ENCODE measurements at places on chromosomes 7 and 10. TPM values are rescaled to one million over a fixed set of nuclear protein-coding genes. Genes with fewer than 3 reads are reported as not detected.
A peak's percentile ranks its signal among the peaks of the same experiment; 100 is the strongest.

HPS6 gene
- 11.0 TPM for total RNA-seq

- no peak for DNase-seq
Measured at GRCh38 chr10:7794251-7795026, 6.5 kb downstream of the ATP5F1C start.

DNA sequence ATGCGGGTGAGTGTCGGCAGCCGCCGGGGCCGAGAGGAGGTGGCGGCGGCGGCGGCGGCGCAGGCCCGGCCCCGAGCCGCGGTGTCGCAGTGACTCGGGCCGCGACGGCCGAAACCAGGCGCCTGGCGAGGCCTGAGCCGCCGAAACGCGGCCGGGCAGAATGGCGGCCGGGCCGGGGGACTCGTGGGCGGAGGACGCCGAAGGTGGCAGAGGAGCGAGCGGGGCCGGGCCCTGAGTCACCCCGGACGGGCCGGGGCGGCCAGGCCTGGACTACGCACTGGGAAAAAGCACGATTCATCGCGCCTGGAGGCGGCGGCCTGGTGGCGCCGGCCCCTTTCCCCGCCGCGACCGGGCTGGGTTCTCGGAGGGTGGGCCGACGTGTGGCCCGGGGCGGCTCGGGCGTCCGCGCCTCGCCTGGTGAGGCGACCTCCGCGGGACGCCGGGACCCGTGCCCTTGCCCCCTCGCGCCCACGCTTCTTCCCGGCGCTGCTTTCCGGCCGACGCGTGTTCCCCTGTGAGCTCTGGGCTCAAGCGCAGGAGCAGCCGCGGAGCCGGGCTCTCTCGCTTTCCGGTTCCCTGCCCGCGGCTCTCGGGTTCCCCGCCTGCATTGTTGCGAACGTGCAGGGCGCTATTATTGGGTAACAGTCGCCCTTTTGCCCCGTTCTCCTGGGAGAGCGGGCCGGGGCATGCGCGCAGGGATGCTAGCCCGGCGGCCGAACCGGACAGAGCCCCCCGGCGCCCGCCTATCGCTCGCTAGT lies 500 bp downstream of the CUL1 start:
- DNase-seq: peak; percentile 86

GNAT3 gene
- not detected for total RNA-seq

GRCh38 chr7:94414481-94414880 lies 19.8 kb downstream of the COL1A2 start:
- DNase-seq: no peak

PCGF6 gene
- 6.2 TPM for total RNA-seq

GRCh38 chr7:115549910-115550309 lies 480.7 kb downstream of the TFEC start:
- DNase-seq: no peak

TMEM236 gene
- 0.51 TPM for total RNA-seq

DNA sequence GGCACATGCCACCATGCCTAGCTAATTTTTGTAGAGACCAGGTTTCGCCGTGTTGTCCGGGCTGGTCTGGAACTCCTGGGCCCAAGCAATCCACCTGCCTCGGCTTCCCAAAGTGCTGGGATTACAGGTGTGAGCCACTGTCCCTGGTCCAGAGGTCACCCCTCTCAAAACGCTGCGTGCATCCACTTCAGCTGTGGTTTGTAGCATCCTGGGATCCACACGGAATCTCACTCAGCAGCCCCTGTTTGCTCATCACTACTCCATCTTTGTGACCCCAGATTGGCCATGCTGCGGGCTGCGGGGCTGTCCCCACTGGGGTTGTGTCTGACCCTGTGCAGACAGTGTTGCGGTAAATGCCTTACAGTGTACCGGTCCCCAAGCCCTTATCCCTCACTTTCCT lies 3.5 kb downstream of the INPP5A start:
- DNase-seq: no peak

GRCh38 chr10:106224676-106225075 lies 939.8 kb downstream of the SORCS1 start:
- DNase-seq: no peak

DNA sequence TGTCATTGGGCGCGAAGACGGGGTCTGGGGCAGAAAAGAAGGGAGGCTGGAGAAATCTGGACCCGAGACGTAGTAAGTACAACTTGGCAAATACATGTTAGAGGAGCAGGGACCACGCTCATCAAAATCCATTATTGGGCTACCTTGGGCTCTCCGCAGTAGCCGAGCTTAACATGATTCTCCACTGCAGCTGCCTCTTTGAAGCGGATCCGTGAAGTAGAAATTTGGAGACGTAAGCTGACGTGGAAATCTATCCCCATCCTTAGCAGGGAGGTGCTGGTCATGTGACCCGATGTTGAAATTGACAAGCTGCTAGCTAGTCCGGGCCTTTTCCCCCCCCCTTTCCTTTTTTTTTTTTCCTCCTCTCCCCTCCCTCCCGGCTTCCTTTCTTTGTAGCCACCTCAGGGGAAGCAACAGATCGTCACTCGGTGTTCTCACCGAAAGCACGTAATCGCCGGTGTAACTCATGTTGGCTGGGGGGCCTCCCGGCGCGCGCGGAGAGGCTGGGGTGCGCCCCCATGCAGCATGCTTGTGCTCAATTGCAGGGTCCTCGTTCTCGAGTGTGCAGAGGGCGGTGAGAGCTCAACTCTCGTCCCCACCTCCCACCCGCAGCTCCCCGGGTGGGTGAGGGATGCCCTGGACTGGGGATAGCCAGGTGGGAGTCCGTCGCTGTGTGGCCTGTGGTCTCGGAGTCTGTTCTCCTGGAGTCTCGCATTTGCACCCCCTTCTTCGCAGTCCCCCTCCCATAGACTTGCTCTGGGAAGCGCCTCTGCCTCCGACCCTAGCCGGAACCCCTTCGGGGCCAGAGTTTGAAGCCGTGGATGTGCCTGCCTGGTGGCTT lies at the start of gene HOXA11:
Gene HOXA11 (minus strand): TSS at position 220 of the 841 bp plus-strand sequence. CDS start 88 bp downstream, at position 132.
- no peak for DNase-seq

DNA sequence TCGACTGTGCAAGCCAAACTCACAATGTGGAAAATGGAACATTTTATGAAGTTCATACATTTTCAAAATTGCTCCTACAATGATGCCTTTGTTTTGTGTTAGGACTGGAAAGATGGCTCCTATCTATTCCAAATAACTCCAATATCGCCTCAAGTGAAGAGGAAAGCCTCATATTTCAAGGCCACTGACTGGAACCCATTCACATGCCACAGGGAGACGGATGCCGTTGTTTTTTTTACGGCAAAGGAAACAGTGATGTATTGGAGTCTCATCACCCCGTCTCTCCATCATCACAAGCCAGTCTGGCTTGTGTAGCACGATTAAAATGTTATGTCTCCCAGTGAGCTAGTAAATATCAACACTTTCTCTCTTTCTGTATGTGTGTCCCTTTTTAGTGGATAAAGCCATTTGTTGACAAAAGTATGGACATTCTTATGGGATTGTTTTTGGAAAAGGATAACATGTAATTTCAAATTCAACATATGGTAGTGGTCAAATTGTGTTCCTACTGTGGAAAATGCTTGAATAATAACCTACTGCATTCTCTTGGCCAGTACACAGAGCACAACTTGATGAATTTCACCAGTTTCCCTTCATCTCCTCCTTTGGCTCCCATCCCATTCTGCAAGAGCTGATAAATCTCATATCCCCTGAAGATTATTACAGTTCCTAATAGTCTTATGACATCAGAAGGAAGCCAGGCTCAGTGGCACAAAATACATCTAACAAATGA lies 109.5 kb upstream of the PITRM1 start:
- no peak for DNase-seq

- DNase-seq: no peak
Measured at GRCh38 chr7:12623885-12624498, 53.5 kb downstream of the SCIN start.

GRCh38 chr10:52313933-52314821 lies at the start of gene DKK1:
Gene DKK1, plus strand, starts transcription at chr10:52314281. Its CDS starts 154 bp downstream, at chr10:52314435.
- DNase-seq: peak; percentile 69

ACTR3C gene
- 5.7 TPM for total RNA-seq

GRCh38 chr7:137915266-137915665 lies 68.5 kb upstream of the DGKI start:
- no peak for DNase-seq

DNA sequence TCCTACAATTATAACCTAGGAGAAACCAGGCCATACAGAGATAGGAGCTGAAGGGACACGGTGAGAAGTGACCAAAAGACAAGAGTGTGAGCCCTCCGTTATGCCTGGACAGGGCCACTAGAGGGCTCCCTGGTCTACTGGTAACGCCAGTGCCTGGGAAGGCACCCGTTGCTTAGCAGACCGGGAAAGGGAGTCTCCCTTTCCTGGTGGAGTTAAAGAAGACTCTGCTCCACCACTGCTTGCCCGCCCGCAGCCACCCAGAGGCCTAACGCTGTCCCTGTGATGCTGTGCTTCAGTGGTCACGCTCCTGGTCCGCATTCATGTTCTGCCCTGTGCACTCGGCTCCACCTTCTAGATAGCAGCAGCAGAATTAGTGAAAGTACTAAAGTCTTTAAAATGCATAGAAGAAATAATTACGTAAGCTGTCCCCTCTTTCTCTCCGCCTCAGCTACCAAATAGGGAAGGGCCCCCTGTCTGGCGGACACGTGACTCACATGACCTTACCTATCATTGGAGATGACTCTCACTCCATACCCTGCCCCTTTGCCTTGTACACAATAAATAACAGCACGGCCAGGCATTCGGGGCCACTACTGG lies 34.8 kb downstream of the GRID2IP start:
- DNase-seq: peak; percentile 89

DNA sequence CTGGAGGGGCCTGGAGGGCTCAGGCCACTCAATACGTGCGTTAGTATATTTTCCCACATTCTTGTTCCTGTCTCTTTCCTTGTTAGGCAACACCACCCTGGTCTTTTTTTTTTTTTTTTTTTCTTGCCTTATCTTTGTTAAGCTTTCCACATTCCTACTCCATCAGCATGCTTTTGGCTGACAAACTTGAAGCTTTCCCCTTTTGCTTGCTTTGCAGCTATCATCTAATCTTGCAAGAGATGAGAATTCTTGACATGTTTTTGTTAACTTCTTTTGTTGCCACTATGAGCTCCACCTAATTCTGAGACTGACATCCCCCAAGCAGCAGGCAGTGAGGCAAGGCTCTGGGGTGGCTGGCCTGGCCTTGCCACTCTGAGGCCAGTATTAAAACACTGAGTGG lies 52.5 kb upstream of the NRP1 start:
- DNase-seq: no peak

PPP1R9A gene
- total RNA-seq: 21.9 TPM
